Stimulated activated CD8-positive, alpha-beta memory T cell treated with anti-CD3 and anti-CD28 coated beads, Interleukin-4, amount 100 ng/mL, for 24 hours (primary cell): ENCODE measurements at places on chromosomes 4 and X.

- no peak for DNase-seq
Observed at GRCh38 chrX:151702026-151702714, 6.9 kb downstream of the PRRG3 start.

DNA sequence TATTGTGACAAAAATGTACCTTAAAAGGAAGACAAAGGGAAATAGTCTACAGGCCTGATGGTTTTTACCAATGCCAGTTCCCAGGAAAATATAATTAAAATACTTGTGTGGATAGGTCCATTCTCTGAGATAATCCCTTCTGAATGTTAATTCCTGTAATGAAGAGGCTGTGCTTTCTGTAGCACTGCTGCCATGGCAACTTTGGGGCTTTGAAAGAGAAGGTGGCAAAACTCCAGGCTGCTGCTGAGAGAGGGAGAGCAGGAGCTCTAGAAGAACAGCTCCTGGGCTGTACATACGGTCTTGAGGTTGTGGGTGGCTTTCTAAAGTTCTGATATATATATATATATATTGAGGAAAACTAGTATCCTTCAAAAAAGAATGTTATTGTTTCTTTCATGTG, 125.4 kb downstream of the PDLIM5 start:
- DNase-seq = no peak

- DNase-seq = no peak
Observed at GRCh38 chr4:99841129-99841528, 24.5 kb downstream of the DAPP1 start.

- DNase-seq = no peak
Observed at GRCh38 chrX:11968991-11969390, 169.3 kb upstream of the FRMPD4 start.

DNA sequence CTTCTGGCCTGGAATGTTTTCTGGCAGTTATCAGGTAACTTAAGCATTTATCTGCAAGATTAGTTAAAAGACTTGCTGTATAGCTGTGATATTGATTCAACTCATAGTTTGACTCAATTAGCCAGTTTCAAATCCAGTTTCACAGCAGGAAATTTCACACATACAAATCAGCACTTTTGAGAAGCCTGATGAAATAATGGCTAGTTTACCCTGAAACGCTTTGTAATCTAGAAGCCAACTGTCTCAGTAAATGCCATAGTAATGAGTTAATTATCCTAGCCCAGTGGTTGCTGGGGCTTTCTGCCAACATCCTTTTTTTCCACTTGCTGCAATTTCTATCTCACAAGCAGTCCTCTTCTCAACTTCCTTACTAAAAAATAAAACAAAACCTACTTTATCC, 53.1 kb downstream of the ARHGEF38 start:
- no peak for DNase-seq

DNA sequence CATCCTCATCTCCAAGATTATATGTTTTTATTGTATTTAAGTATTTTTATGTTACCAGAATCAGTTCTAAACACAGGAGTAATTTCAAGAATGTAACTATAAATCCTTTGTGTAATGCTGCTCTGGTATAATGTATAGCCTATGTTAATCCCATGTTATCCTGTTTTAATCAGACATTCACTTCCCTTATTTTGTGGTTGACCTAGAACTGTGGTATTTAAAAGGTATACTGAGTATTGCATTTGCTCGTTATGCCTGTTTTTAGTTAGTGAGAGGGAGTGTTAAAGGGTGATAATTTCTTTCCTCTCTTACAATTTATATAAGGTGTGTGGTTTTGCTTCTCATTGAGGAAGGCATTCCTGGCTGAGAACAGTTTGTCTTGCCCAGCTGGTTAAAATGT, 26.2 kb downstream of the MTM1 start:
- DNase-seq = no peak

DNA sequence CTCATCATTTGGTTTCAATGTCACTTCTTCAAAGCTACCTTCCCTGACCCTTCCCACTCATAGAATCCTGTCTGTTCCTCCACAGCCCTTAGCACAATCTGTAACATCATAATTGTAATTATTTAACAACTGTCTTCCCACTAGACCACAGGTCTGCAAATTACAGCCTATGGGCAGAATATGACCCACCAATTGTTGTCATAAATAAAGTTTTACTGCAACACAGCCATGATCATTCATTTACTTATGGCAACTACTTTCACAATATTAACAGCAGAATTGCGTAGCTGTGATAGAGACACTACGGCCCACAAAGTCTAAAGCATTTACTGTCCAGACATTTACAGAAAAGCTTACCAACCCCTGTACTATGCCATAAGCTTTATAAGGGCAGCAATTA, 15.9 kb downstream of the USP46 start:
- DNase-seq = no peak

GRCh38 chrX:63250253-63250868, 100.8 kb downstream of the SPIN4 start:
- no peak for DNase-seq

DNA sequence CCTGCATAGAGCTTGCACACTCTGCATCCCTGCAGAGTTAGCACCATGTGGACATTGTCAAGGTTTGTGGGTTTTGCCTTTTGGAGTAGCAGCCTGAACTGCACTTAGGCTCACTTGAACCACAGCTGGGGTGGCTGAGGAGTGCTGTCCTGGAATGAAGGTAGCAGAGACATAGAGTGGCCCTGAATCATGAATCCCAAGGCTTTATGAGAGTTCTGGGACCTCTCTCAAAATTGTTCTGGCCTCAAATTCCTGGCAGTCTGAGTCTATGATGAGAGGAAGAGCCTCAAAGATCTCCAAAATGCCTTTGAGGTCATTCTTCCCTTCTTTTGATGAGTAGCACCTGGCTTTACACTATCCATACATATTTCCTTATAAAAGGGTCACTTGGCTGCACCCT, 37.1 kb upstream of the ADH1C start:
- no peak for DNase-seq

DNA sequence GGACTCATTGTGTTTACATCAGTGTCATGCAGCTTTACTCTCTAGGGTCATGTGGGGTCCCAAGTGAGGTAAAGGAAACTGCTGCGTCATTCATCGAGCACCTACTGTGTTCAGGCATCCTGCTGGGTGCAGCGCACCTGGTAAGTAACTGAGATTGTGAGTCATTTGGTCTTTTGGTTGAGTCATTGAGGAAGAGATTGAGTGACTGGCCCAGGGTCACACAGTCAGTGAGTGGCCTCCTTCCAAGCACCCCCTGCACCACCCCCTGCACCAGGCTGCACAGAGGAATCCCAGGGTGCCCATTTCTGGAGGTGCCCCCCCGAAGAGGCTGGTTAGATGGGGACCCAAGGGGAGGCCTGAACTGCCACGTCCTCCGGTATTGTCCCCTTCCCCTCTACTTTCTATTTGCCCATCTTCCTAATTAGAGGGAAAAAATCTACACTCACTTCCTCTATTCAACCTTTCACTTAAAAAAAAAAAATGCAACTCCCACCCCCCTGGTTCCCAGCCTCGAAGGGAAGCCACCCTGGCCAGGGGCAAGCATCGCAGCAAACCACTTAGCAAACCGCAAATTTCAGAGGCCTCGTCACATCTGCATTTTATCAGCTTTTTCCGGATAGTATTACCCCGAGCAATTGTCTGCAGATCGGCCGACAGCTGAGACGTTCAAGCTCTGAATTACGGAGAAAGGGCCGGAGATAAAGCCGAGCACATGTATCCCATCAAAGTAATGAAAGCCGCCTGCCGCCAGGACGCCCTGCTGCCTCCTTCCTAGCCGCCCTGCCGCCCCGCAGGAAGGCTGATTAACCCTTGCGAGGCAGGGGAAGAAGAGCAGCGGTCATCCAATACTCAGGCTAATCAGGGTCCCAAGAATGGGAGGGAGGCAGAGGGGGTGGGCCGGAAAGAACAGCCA, 96.3 kb upstream of the MSX1 start:
- DNase-seq = no peak

GRCh38 chr4:129143359-129143758, 47.4 kb downstream of the C4orf33 start:
- no peak for DNase-seq

- DNase-seq = no peak
Observed at GRCh38 chr4:43133566-43133965, 241.1 kb downstream of the GRXCR1 start.

DNA sequence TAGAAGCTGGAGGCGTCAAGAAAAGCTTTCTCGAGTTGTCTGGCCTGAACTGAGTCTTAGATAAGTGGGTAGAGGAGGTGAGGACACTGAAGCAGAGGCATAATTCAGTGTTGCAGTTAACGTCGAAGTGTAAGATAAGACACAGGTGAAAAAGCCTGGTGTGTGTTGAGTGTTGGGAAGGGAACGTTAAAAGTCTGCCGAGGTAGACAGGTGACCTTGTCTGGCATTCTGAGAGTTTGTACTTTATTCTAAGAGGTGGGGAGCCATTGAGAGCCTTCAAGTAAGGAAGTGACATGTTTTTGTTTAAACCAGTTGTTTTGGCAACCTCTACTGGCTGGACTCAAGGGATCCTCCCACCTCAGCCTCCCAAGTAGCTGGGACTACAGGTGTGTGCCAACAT, 219.1 kb downstream of the SHROOM3 start:
- DNase-seq = no peak

GRCh38 chrX:16312761-16313623, 145.7 kb downstream of the MAGEB17 start:
- no peak for DNase-seq

GRCh38 chr4:23728393-23728792, 161.5 kb downstream of the PPARGC1A start:
- no peak for DNase-seq

DNA sequence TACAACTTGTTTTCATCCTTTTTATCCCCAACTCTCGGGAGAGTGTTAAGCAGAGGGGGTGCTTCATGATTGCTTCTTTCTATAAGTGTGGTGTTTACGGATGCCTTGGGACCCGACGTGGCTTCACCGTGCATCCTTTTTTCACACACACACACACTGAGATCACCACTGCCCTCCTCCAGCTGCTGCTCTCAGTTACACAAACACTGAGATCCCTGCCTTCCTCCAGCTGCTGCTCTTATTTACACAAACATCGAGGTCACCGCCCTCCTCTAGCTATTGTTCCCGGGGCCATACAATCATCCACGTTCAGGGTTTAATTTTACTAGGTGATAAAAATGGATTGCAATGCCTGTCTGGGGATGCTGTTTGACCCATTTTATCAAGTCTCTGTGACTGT, 155.4 kb upstream of the FAM9B start:
- DNase-seq = no peak

DNA sequence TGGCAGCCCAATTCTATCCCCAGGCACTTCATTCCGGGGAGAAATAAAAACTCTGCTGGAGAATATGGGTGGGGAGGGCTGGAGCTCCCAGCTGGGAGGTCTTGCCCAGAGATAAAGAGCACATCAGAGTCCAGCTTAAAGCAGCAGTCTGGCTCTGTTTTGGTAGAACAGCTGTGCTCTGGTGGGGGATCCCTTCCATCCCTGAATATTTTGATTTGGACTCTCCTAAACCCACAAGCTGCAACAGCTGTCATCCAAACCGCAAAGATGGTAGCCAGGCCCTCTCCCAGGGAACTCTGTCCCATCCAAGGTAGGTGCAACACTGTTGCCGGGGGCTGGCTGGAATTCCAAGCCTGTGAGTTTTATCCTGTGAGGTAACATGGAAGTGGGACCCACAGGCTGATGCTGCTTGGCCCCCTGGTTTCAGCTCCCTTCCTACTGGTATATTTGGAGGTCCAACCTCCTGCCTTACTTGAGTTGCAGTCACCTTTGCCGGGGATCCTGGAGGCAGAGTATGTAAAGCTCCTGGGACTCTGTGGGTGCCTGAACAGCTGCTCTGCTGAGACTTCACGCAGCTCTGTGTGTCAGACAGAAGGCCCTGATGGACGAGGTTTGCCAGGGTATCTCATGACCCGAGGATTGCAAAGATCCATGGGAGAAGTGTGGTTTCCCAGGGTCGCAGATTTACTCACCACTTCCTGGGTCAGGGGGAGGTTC, 203.5 kb upstream of the ITM2A start:
- DNase-seq = no peak

DNA sequence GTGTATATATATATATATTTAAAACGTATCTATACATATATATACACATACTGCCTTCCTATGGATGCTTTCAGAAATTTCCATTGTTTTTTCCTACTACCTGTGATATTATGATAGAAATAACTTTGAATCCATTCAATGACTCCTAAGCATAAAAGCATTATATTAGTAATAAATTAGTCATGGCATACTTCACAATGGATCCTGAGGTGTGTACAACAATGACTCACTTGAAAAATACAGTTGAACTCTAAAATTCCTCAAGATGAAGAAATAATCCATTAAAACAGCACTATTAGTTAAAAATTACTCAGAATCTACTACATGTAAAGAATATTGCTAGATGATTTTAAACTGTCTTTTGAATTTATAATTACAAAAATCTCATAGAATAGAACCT, 201.1 kb downstream of the STPG2 start:
- no peak for DNase-seq

DNA sequence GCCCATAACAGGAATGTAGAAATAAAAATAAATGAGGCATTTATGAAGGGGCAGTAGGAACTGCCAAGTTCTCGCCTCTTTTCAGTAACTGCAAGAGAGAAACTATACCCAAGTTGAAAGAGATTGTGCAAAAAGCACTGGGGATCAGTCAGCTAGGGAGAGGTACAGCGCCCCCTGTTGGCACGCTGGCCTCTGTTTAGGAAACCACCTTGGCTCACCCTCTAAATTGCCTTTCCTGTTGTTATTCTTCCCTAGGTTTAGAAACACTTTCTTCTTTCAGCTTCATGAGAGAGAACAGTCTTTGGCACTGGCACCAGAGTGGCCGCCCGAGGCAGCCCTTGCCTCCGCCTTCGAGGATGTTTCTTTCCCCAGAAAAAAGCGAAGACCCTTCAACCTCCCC, 348.5 kb downstream of the MID1IP1 start:
- DNase-seq = peak; percentile 44

- no peak for DNase-seq
Observed at GRCh38 chrX:22073928-22074327, 41.8 kb downstream of the PHEX start.

DNA sequence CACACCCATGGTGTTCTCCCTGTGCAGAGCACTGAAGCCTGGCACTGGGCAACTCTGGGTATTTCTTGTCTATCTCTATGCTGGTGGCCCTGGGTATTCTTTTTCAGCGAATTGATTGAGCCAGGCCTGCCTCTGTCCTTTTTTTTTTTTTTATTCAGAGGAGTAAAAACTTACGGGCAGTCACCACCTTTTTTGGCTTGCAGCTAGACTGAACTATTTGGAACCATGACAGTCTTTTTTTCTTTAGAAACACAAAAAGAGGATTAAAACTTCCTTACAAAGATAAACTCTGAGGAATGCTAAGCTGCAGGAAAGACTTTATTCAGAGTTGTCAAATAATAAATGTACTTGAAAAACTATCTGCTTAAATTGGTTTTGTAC, 119.2 kb upstream of the STIM2 start:
- DNase-seq = no peak

- DNase-seq = no peak
Observed at GRCh38 chr4:93684571-93684970, 144.0 kb upstream of the ATOH1 start.

DNA sequence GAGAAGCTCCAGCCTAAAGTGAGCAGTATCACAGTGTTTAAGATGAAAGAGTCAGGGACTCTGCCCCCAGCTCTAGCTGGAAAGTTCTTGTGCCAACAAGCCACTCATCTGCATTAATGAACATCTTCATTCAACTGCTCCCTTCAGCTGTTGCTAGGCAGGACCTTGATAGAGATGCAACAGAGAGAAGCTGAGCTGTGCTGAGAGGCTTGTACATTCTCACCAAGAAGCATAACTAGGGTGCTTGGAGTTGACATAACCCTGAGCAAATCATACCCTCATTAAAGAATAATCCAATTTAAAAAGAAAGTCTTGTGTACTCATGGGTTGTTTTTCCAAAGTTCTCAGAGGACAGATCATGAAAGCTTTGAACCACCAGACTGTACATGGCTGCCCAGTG, 63.2 kb downstream of the ATXN3L start:
- DNase-seq = no peak
